AG08395 (cell line): ENCODE measurements at places on chromosomes 11 and 22.

- DNase-seq, result no peak
These were observed 92.3 kb upstream of the ANO1 start for GRCh38 chr11:69985641-69986439.

DNA sequence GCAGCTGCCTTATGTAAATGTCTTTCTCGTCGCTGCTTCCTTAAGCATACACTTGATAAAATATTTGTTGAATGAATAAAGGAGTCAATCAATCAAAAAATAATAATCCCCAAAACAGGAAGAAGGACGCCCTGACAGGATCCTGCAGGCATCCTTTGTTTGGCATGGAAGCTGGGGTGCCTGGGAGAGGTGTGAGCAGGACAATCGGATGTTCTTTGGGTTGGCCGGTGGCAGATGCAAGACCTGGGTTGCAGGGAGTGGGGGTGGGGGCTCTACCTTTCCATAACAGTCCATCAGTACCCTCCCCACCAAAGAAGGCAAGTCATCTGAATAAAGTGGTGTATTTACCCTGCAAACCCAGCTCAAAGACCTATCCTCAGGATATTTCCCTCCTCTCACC lies 1.4 kb upstream of the SHANK2 start:
- DNase-seq, result no peak

GRCh38 chr11:29534836-29535235 lies 482.0 kb downstream of the KCNA4 start:
- DNase-seq, result peak; percentile 79

GRCh38 chr11:36109590-36109849 lies 165.7 kb downstream of the LDLRAD3 start:
- DNase-seq, result no peak

DNA sequence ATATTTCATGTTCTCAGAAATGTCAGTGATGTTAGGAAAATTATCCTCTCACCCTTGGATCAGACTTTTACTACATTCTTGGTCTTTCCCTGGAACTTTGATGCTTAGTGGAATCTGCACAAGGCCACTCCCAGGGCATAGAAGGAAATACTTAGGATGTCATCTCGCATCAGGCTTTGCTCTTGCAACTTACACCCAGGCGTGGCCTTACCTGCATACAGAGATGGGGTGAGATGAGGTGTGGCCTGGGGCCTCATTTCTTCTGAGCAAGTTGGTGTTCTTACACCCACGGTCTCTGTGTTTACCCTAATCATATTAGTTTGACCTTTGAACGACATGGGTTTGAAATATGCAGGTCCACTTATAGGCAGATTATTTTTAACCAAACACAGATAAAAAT lies 19.0 kb upstream of the OR52K2 start:
- no peak for DNase-seq

- DNase-seq, result peak; percentile 88
These were observed 6.7 kb upstream of the AHNAK start for GRCh38 chr11:62553080-62553838.

DNA sequence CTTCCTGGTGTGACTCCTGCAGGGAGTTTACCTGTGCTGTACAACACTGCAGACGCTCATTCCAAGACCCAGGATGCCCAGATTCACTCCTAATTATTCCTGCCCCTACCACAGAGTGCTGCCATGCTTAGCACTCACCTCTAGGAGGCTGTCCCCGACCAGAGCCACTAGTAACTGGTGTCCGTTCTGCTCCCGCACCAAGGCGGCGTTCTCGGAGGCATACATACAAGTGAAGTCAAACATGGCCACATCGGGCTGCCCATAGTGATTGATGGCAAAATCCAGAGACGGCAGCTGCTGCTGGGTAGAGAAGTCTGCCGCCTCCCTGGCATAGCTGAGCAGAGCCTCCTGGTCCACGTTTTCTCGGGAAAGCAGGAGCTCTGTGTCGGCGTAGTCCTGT lies 122.3 kb upstream of the BID start:
- DNase-seq, result peak; percentile 28

DNA sequence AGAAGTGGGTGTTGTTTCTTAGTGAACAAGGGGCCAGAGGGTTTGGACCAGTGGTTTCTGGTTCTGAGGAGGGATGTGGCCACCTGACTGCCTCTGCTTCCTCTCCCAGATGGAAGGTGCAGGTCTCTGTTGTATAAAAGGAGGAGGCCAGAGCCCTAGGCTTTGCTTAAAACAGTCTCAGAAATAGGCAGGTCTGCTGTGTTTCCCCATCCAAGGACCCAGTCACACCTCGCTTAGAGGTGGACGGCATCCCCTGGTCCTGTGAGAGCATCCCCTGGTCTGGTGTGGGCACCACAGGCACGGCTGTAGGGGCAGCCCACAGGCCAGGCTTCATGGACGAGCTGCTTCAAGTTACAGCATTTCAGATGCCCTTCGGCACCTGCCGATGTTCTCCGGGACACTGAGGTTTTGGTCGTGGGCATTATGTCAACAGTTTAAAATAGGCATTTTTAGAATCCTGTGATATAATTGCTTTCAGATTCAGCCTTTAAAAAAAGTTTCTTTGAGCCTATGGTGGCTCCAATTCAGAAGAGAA lies 45.7 kb upstream of the SHANK2 start:
- no peak for DNase-seq
